ENCODE measurements at places on chromosomes 3 and 15.

- DNase-seq: no peak
Measured at GRCh38 chr15:75606711-75607699, 18.5 kb downstream of the SNUPN start.

DNA sequence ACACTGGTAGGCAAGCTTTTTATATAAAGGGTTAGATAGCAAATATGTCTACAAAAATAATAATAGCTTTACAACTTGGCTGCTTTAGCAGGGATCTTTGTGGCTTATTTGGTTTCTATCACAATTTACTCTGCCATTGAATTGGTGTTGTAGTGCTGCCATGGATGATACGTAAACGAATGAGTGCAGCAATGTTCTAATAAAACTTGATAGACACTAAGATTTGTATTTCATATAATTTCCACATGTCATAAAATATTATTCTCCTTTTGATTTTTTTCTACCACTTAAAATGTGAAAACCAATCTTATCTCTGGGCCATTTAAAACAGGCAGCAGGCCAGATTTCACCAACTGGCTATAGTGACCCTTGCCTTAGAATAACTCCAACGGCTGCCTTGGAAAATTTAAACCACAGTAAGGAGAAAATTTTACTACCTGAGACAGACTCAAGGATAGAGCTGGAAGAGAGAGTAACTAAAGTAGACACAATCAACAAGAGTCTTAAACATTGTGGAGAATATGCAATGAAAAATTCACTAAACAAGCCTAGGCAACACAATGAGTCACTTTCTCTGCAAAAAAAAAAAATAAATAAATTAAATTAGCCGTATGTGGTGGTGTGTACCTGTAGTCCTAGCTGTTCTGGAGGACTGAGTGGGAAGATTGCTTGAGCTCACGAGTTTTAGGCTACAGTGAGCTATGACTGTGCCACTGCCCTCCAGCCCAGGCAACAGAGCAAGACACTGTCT, 8.1 kb downstream of the NPHP3 start:
- DNase-seq: no peak

DNA sequence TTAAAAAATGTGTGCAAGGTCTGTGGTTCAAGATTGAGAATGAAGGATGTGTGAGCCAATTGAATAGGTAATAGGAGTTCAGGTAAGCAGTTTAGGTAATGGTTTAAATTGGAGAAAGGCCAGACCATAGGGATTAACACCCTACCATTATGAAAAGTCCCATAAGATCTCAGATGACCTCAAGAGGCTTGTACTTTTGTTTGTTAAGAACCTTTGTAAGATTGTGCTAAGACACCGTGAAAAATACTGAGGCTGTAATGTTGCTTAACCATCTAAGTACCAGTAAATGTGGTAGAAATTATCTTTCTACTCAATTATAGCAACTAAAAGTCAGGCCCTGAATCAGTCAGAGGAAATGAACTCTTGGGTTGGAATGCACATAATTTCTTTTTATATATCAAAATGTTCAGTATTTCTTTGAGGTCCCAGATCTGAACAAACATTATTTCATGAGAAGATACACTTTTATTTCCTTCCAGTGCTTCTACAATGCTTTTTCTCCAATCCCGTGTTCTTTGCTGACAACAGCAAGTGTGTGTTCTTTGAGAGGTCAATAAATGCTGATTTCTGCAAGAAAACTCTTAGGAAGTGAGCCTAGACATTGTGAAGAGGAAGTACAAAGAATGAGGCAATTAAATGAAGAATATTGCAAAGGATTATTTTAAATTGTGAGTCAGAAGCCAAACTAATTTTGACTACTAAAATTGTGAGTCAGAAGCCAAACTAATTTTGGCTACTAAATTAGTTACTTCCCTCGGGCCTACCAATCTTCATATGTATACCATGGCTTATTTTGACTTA, 66.4 kb downstream of the TCF12 start:
- no peak for DNase-seq

GRCh38 chr3:7787871-7788828, 713.5 kb upstream of the LMCD1 start:
- DNase-seq: no peak

DNA sequence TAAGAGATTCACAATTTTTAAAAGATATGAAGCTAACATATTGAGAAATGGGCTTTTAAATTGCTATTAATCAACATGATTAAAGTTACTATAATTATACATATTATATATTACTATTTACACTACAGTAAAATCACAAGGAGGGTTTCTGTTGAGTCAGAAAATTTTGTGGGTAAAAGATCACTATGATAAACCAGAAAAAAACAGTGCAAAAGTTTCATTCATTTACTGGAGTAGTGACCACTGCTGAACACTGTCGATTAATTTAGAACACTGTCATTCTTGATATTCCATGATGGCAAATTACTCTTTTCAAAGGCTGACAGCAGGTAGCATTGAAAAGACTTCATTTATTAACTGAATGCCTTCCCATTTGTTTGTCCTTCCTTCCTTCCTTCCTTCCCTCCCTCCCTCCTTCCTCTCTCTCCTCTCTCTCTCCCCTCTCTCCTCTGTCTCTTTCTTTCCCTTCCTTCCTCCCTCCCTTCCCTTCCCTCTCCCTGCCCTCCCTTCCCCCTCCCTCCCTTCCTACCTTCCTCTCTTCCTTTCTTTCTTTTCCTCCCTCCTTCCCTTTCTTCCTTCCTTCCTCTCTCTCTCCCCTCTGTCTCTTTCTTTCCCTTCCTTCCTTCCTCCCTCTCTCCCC, 9.1 kb upstream of the RPL35A start:
- DNase-seq: no peak

DNA sequence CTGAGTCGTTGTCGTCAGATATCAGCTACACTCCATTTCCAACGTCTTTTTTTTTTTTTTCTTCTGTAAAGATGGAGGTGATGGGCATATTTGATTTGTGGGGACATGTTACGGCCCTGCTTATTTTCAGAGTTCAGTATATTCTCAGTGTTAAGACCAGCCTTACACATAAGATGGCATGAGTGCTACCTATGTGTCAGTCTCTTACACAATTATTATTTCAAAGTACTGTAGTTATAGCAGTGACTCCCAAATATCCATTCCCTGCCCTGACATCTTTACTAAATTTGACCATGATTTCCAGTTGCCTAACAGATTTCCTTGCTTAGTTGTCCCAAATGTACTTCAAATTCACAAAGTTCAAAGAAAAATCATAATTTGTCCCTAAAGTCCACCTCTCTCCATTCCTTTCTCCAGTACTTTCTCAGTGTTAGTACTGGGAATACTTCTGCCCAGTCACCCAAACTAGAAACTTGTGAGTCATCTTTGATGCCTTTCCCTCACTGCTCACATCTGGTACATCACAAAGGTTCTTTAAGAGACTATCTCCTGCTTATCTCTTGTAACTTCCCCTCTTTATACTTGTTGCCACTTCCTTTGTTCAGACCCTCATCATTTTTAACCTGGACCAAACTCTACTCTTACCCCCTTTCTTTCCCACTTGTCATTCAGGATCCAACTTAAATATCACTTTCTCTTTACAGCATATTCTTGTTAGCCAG, 67.0 kb downstream of the ZNF609 start:
- no peak for DNase-seq

GRCh38 chr15:68706931-68707330, 113.8 kb downstream of the ANP32A start:
- no peak for DNase-seq

- no peak for DNase-seq
Measured at GRCh38 chr15:29789871-29790270, 32.4 kb downstream of the TJP1 start.

- DNase-seq: no peak
Measured at GRCh38 chr3:136819392-136819730, 435 bp downstream of the SLC35G2 start.

GRCh38 chr3:160956785-160957184, 148.4 kb downstream of the B3GALNT1 start:
- DNase-seq: peak; percentile 33

DNA sequence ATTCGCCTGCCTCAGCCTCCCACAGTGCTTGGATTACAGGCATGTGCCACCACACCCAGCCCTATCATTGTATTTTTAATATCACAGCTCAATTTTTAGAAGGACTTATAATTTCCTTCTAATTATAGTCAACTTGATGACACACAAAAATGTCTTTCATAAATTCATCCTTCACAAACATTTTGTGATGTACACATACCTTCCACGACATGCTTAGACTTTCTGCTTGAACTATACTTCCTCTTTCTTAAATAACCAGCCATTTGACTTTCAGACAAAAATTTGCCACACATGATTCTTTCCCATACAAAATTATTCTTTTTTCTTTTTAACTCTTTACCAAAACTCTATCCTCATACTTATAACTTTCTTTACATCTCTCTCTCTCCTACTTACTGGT, 48.4 kb upstream of the CCK start:
- DNase-seq: no peak

DNA sequence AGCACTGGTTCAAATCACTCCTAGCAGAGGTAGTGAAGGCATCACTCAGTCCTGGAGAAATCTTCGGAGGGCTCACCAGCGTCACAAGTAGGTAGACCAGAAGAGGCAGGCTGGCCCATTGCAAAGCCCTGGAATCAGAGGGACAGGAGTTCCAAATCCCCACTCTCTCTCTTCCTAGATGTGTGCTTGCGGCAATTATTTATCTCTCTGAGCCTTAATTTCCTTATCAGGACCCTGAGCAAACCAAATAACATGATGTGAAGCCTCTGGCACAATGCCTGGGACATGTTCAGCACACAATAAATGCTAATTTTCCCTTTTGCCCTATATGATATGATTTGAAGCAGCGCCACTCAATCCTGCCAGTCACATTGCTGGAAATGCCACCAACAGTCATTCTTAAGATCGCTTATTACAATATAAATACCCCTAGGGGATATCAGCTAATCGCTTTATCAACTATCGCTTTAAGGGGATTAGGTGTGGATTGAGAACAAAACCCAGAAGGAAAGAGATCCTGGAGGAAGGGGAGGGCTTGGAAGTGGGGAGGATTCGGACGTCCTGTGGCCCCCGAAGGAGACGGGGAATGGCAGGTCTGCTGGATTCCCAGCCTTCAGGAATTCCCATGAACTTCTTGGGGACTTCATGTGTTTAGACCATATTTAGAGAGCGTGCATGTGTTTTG, 59.5 kb upstream of the TSEN2 start:
- no peak for DNase-seq

DNA sequence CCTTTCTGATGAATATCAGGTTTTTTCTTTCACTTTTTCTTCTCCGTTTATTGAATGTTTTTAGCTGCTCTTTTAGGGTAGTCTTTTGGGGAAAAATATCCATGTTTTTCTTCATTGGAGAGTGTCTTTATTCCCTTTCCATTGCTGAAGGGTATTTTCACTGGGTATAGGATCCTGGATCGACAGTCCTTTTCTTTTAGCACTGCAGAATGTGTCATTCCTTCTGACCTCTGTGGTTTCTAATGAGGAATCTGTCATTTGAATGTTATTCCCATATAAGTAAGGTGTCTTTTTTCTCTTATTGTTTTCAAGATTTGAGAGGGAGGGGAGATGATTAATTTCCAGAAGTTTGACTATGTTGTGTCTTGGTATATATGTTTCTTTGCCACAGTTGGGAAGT, 96.8 kb downstream of the BBX start:
- DNase-seq: no peak

- no peak for DNase-seq
Measured at GRCh38 chr3:149736953-149737205, 15.4 kb downstream of the COMMD2 start.

- DNase-seq: no peak
Measured at GRCh38 chr3:10715886-10716285, 100.1 kb upstream of the SLC6A11 start.

GRCh38 chr3:99418709-99419108, 219.7 kb upstream of the COL8A1 start:
- no peak for DNase-seq

- DNase-seq: no peak
Measured at GRCh38 chr3:157417247-157417646, 19.4 kb upstream of the PTX3 start.

GRCh38 chr15:70964058-70964457, 71.4 kb downstream of the LRRC49 start:
- DNase-seq: no peak

DNA sequence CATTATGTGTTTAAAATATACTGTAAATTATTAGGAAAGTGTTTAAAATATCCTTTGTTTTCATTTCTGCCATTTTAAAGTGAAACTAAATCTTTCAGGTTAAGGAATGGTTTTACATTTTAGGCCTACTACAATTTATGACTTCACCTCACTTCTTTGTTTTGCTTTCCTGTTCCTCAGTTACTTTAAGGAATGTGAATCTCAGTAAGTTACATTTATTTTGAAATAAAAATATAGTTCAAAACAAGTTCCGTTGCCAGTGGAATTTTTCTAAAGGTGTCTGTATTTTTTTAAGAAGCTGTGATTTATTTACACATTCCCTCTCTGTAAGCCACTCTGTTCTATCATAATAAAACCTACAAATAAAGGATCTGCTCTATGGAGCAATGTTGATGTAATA, 630.9 kb upstream of the AGTR1 start:
- no peak for DNase-seq

DNA sequence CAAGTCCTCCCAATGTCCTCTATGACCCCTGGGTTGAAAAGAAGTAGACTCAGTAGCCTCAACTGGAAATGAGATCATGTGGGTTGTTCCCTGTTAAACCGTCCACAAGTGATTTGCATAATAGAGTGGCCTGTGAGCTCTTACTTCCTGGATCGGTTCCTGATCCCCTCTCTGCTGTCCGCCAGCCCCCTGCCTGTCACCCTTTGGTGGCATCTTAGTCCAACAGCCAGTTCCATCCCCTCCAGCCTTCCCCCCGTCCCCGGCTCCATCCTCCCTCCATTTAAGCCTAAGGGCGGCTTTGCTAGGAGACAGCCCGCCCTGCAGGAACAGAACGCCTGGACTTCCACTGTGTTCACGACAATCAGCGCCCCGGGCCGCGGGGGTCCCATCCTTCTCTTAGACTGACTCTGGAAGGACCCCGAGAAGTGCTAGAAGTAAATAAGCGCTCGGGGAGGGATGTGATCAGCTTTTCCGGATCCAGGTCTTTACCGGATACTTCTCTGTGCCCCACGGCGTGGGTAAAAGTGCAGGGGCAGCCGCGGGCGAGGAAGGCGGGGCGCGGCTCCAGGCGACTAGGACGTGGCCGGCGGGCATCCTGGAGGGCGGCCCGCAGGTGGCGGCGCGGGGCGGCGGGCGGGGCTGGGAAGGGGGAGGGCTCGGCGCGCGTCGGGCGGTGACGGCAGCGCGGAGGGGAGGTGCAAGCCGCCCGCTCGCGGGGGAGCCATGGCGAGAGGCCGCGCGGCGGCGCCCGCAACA, 51.2 kb upstream of the ULK4 start:
- no peak for DNase-seq

DNA sequence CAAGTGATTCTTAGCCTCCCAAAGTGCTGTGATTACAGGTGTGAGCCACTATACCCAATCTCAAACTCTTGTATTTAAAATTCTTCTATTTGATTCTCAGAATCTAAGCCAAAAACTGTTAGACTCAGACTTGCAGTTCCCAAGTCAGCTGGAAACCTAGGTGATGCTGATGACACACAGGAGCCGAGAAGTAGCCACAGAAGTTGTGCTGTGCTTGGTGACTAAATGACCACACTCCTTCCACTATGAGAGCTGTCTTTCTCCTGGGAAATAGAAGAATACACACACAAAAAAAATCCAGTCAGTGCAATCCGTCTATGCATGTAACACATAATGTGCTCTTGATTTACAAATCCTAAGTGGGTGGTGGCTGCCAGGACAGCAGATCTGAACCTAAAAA, 33.9 kb downstream of the ILDR1 start:
- no peak for DNase-seq

- no peak for DNase-seq
Measured at GRCh38 chr3:26260139-26260538, 362.4 kb upstream of the LRRC3B start.

Measured in glomerular endothelial cell (primary cell).